ENCODE measurements at places on chromosomes 4 and X.
A peak's percentile ranks its signal among the peaks of the same experiment; 100 is the strongest.

GRCh38 chr4:148831945-148832344 lies 389.7 kb upstream of the NR3C2 start:
- no peak for DNase-seq

GRCh38 chrX:148337873-148338272 lies 162.5 kb upstream of the AFF2 start:
- DNase-seq = no peak

DNA sequence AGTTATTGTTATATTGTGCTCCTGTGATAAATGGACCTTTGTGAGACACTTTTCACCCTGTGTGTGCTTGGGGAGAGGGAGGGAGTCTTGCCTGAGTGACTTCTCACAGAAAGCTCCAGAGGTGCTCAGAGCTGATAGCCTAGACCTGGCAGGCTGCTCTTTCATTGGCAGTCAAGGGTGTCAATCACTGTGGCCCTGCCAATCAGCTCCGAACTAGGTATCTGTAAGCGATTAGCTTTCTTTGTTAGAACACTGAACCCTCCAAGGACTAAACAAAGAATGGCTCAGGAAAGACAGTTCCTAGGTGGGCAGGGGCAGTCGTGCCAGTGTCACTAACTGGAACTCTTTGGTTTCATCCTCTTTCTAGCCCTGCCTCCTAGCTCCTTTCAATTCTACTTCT lies 2.7 kb upstream of the NALF2 start:
- no peak for DNase-seq

GRCh38 chr4:71094201-71094600 lies 100.8 kb downstream of the DCK start:
- DNase-seq = no peak

GRCh38 chr4:19002170-19002569 lies 980.6 kb upstream of the LCORL start:
- no peak for DNase-seq

DNA sequence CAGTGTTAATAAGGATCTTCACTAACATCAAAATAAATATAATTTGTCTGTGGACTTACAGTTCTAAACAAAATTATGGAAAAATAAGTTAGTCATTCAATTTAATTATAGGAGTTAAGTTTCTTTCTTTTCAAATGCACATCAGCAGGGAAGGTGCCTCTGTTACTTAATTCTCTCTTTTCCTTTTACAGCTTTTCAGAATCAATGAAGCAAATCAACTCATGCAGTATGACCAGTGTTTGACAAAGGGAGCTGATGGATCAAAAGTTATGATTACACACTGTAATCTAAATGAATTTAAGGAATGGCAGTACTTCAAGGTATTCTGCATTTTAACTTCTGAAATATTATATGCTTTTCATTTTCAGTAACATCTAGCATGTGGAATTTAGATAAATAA lies 15.9 kb downstream of the HMGB2 start:
- no peak for DNase-seq

- no peak for DNase-seq
These were observed 27.0 kb downstream of the SMIM43 start for GRCh38 chr4:121737846-121738554.

GRCh38 chr4:88752076-88752463 lies 54.4 kb upstream of the NAP1L5 start:
- DNase-seq = no peak

DNA sequence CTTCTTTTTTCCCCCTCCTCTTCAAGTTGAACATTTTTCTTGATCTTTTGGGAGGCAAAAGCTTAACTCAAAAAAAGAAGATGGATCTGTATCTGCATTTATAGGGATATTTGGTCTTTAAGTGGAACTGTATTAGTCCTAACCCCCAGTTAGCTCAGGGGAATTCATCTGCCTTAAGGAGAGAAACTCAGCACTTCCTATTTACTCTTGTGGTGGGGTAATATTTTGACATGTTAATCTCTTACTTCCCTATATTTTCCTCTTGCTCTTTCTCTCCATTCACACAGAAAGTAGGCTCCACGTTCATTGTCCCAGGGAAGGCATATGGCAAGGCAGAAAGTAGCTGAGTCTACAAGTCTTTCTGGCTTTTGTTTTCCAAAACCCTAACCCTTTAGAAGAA lies 5.3 kb downstream of the LRRC66 start:
- DNase-seq = no peak

DNA sequence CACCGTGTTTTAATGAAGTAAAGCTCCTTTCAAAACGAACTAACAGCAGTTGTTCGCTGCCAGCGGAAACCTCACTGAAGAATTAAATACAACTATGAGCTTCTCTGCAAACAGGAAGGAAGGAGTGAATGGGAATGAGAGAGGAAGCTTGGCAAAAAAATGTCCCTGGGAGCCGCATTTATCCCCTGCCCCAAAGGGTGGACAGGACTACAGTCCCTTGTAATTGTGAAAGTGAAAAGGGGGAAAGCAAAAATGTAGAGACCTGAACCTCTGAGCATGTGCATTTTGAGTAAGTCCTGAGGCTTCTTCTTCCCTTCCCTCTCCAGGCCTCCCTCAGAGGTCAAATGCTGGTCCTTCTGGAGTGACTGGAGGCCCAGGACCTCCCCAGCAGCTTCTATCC lies 53.8 kb upstream of the BMP2K start:
- no peak for DNase-seq

DNA sequence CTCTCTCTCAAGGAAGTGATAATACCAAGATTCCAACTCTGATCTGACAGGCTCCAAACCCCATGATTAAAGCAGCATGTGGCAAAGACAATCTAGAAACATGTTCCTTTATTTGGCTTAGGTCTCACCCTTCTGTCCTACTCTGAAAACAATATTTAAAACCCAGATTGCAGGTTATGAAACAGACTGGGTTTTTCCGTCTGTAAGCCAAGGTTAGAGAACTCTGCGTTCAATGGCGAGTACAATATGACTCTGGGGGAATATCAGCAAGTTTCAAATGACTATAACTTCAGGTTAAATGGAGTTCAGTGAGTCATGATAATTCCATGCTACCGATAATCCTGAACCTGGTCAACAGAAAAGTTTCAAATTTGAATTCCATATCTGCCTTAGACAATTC lies 50.8 kb downstream of the ANAPC10 start:
- DNase-seq = no peak

- no peak for DNase-seq
These were observed 15.6 kb upstream of the ASMTL start for GRCh38 chrX:1468250-1468772.

GRCh38 chrX:5870238-5870637 lies 358.4 kb downstream of the NLGN4X start:
- no peak for DNase-seq

- no peak for DNase-seq
These were observed 169.9 kb downstream of the DCK start for GRCh38 chr4:71163317-71163716.

GRCh38 chr4:85448906-85449890 lies 25.8 kb upstream of the ARHGAP24 start:
- no peak for DNase-seq

DNA sequence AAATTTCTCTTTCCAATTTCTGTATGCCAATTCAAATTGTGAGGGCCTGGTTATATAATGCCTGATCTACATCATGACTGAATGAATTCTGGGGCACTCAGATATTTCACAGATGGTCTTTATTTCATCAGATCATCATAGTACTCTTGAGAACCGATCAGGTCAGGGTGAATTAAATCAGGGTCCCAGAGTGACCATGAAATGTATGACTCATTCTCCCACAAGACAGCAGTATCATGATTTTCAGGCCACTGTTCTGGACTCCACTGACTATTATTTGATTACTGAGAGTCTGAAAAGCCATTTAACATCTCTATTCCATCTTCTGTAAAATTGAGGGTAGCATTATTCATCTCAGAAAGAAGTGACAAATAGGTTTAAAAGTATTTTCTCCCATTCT lies 471.5 kb downstream of the ADGRL3 start:
- no peak for DNase-seq

DNA sequence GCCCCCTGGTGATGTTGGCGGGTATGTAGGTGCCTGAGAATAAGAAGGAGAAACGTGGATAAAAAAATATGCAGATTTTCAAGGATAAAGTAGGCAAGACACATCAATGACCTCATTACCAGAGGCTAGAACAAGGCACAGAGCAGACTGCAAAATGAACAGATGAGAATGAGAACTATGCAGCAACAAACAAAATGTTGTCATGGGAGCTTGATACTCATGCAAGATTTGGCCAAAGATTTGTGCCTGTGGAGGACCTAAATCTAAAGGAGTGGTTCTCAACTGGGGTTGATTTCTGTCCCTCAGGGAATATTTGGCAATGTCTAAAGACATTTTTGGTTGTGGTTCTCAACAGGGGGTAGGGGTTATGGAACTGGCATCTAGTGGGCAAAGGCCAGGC lies 177.3 kb downstream of the FRMPD4 start:
- DNase-seq = no peak

DNA sequence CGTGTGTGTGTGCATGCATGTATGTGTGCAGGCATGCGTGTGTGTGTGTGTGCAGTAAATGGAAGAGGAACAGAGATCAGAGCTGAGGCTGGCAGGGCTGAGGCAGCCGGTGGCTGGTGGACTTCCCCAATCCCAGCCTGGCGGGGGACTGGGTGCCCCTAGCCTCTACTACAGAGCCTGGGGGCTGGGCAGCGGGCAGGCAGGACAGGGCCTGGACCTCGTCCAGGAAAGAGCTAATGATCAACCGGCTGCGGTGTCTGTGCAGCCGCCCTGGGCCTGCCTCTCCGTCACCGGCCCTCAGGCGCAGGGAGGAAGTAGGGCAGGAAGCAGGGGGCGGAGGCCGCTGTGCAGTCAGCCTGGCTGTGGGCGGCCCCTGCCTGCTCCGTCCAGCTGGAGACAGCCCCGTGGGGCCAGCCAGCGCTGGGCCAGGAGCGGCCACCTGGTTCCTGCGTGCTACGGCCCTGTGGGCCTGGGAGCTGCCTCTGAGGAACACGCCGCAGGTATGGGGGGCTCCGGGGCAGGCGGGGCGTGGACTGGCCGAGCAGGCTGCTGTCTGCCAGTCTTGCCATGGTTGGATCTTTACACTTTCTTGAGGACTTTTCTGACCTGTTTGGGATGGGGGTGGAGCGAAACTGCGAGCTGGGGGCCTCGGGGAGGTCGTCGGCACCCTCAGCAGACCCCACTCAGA lies at the start of gene SH3TC1:
TSS of gene SH3TC1 (plus strand) at position 385 of the 688 bp plus-strand sequence. CDS start 5,905 bp downstream, outside the sequence.
- peak; percentile 44 for DNase-seq

GRCh38 chr4:113575401-113575800 lies 186.1 kb downstream of the CAMK2D start:
- no peak for DNase-seq

DNA sequence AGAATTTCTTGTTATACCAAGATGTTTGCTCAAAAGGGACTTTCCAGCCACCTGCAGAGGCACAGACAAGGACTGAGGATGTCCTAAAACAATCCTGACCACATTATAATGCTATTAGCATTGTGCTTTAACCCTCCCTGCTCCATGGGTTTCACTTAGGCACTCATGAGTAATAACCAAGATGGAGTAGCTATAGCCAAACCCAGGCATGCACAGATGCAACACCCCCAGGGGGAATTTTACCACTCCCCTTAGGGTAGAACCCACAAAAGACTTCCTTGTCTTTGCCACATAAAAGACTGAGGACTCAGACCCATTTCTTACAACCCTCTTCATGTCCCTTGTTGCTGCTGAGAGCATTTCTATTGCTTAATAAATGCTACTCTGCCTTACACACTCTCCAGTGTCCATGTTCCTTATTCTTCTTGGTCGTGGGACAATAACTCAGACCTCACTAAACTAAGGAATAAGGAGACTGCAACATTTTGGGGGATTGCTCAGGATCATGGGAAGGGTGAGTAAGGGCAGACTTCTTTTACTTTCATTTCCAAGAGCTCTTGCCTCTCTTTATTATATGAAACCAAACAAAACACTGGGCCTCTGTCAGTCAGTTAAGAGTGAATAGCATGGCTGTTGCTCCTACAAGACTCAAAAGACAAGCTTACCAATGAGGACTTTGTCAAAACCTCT lies 103.5 kb downstream of the TECRL start:
- DNase-seq = no peak

DNA sequence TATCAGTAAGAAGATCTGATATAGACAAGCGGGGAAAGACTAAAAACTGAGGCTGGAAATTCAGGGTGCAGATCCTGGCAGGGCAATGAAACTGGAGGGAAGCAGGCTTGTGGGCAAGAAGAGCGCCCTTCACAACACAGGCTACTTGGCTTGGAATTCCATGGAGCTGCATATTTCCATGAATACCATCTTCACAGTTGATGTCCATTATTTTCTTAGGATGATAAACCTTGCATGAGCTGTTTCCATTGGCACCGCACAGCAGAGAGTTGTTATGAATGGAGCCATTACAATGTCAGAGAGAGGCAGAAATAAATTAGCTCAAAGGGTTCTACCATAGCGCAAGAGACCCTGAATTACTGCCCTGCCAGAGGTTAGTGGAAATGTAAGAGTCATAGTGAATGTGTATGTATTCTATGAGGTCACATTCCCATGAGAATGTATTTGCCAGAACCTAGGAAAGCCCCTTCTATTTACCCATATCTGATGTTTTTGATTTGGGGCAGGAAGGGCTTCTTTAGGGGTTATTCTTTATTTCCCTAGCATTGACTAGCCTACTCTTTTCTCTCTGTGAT lies 215.6 kb downstream of the PALLD start:
- DNase-seq = no peak

GRCh38 chr4:6761649-6762615 lies 20.6 kb upstream of the KIAA0232 start:
- DNase-seq = no peak

DNA sequence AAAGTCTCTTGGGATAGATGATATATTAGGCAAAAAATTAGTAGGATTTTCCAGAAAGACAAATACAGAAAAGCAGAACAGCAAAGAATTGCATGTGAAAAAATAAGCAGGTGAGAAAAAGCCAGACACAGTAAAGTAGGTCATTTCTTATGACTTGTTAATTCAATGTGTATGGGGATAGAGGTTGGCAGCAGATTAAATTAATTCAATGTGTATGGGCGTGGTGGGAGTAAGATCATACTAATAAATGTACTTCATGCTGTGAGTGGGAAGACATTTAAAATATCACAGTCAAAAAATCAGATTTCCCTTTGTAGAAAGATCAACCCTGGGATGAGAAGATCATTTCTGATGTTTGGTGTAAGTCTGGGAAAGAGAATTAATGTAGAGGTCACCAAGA lies 1146.4 kb upstream of the INTU start:
- no peak for DNase-seq

GRCh38 chr4:102234243-102234838 lies 110.9 kb downstream of the SLC39A8 start:
- no peak for DNase-seq

GRCh38 chr4:7646384-7647061 lies 211.8 kb upstream of the PSAPL1 start:
- DNase-seq = no peak

- DNase-seq = no peak
These were observed 271.8 kb upstream of the GK2 start for GRCh38 chr4:79679859-79680258.

- peak; percentile 51 for DNase-seq
These were observed 27.0 kb downstream of the EIF2S3 start for GRCh38 chrX:24081661-24082154.

- no peak for DNase-seq
These were observed 67.1 kb upstream of the PRKX start for GRCh38 chrX:3780564-3780963.

GRCh38 chr4:102037566-102037965 lies 247.0 kb downstream of the BANK1 start:
- no peak for DNase-seq

Data from SHP77 (cell line).